ENCODE measurements at places on chromosomes 11 and 22.

GRCh38 chr22:22598144-22598543 lies 39.1 kb upstream of the PRAME start:
- no peak for DNase-seq

DNA sequence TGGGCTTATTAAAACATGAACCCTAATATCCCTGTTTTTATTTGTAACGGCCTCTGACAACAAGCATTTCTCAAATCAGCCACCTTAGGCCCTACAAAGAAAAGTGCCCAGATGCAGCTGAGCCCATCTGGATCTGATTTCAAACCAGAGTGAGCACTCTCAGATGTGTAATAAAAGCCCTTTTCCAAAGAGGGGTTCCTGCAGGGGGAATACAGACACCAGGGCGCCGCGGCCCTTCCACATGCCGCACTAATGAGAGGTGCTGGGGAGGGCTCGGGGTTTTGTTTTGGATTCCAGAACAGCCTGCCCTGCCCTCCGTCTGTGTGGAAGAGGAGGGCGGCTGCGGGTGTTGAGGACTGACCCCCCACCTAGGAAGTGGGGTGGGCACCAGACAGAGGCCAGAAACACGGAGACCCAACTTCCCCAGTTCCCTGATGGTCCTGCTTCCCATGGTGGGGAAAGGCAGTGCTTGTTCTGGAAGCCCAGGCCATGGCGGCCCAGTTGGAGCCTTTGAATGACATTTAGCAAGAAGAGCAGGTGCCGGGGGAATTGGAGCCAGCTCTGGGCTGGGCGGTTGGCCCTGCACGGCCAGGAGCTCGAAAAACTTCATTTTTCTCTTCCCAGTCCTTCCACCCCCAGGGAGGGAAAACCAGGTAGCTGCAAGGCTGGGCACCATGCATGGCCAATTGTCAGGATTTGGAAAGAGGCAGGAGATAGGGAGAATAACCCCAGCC lies 63.7 kb downstream of the MACROD1 start:
- no peak for DNase-seq

DNA sequence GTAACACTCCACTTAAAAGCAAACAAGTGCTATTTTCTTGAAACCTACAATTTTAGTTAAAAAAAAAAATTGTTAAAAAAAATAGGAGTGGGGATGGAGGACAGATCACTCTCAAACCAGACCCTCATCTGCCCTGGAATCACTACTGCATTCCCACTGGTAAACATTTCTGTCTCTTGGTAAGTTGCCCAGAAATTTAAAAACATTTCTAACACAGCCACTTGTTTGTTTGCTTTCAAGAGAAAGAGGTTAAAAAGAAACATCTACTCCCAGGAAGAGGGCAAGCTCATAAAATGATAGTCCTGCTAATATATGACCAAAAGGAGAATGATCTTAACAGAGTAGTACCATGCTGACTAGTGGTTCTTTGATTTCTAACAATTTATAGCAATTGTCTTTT lies 83.3 kb downstream of the SGSM3 start:
- no peak for DNase-seq

- DNase-seq: peak; percentile 85
Observed at GRCh38 chr11:117678658-117679406, 118.2 kb downstream of the DSCAML1 start.

- DNase-seq: no peak
Observed at GRCh38 chr11:88359541-88359940, 22.0 kb upstream of the CTSC start.

DNA sequence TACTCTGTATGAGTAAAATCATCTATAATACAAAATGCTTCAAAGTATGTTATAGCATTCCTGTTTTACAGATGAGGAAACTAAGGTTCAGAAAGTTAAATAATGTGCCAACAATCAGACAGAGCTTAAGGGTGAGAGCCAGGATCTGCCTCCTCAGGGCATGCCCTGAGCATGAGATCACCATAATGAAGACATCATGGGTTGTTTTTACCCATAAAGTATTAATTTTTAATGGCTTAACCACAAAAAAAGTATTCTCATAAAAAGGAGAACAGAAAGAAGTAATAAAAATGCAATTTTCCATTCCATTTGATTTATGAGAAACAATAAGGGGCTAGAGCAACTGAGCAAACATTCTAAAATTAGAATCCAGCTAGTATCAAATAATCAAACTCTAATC lies 534.3 kb upstream of the ARHGAP42 start:
- DNase-seq: no peak

GRCh38 chr11:112320668-112321067 lies 60.0 kb upstream of the PLET1 start:
- DNase-seq: no peak

- DNase-seq: no peak
Observed at GRCh38 chr11:67419325-67420049, 4.0 kb downstream of the CARNS1 start.

DNA sequence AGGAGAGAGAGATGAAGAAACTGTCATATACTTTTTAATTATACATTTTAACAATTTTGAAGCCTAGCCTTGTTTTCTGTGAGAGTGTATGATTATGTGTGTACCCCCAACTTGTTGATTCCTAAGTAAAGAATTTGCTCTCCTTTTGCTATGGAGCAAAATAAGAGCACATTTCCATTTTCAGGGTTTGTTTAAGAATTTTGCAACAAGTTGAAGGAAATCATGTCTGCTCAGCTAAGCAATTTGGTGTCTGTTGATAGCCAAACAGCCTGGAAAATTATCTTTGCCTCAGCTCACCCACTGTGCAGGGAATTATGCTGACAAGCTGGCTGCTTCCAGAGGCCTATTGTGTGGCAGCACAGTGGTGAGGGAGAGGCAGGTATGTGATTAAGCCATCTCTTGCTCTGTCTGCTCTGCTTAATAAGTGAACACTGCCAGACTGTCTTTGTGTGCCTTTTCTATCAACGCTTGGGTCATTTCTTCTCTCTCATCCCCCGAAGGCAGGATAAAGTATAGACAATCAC lies 135.1 kb upstream of the TTC12 start:
- DNase-seq: no peak

DNA sequence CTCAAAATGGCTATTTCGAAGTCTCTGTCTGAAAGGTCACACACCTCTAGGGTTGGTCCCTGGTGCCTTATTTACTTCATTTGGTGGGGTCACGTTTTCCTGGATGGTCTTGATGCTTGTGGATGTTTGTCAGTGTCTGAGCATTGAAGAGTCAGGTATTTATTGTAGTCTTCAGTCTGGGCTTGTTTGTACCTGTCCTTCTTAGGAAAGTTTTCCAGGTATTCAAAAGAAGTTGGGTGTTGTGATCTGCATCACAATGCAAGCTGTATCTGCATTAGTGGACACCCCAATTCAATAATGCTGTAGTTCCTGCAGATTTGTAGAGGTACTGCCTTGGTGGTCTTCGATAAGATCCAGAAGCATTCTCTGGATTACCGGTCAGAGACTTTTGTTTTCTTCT lies 63.5 kb upstream of the TP53AIP1 start:
- DNase-seq: no peak

- peak; percentile 44 for DNase-seq
Observed at GRCh38 chr11:326842-327580, 6.4 kb upstream of the IFITM3 start.

- no peak for DNase-seq
Observed at GRCh38 chr11:46333394-46333947, 13.8 kb upstream of the DGKZ start.

GRCh38 chr11:77127235-77127911 lies 673 bp upstream of the MYO7A start:
- peak; percentile 31 for DNase-seq

- no peak for DNase-seq
Observed at GRCh38 chr22:28977481-28977971, 84.1 kb downstream of the C22orf31 start.

- DNase-seq: no peak
Observed at GRCh38 chr22:41561788-41562187, 978 bp downstream of the CSDC2 start.

DNA sequence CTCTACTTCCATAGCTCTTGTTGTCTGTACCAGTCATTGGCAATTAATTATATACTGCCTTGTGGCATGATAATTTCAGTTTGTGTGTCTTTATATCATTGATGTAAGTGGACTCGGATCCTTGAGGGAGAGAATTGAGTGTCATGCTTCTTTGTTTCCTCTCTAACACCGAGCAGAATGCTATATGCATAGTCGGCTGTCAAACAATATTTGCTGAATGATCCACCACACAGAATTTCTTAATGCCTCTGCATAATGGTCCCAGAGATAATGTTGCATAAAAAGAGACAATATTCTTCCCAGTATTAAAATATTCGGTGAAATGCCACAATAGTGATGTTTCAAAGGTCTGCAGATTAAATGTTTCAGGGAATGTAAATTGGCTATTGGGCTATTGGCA lies 664.8 kb downstream of the NTM start:
- no peak for DNase-seq

DNA sequence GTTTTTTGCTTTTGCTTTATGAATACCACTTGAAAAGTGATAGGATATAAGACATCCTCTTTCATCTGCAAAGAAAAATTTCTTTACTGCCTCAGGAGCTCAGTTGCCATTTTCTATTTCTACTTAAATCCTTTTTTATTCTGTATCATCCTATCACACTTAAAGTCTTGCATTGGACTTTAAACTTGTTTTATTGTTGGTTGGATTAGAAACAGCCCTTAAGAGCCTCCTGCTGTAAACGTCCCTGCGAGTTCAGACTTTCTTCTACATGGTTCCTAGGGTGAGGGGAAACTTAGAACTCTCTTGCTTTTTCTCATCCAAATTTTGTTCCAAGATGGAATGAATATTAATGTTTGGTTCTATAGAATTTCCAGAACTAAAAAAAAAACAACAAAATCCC lies 234.3 kb downstream of the JRKL start:
- no peak for DNase-seq

GRCh38 chr11:70078095-70078780 lies at the start of gene ANO1:
ANO1 (plus strand) TSS chr11:70078317; CDS start chr11:70078607, 290 bp downstream.
- DNase-seq: no peak

DNA sequence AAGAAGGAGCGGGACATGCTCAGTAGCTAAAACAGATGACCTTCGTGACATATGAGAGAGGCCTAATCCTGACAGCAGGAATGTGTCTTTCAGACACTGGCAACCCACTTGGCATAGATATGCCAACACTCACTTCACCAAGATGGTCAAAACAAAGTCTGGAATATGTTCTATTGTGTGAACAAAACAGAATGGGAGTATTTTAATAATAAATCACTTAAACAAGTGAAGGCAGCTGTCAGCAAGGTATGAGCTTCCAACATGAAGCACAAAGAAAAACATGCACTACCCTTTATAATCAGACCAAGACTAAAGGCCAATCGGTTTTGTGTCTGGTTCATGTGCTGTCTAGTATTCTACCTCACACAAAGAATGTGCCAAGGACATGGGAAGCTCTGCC lies 23.1 kb downstream of the CCDC34 start:
- DNase-seq: no peak
